ENCODE measurements at places on chromosomes 4 and X. TPM values are rescaled to one million over a fixed set of nuclear protein-coding genes. Genes with fewer than 3 reads are reported as not detected.

The GPRIN3 gene
- total RNA-seq = 0.65 TPM

The FAM13A gene
- total RNA-seq = 0.44 TPM

The NUP62CL gene
- not detected for total RNA-seq

The LRIT3 gene
- not detected for total RNA-seq

The DCHS2 gene
- 0.40 TPM for total RNA-seq

The BBS7 gene
- 7.3 TPM for total RNA-seq

The MCF2 gene
- not detected for total RNA-seq

The GBA3 gene
- total RNA-seq = not detected

The PNMA5 gene
- not detected for total RNA-seq

The ZBTB49 gene
- total RNA-seq = 2.4 TPM

The ASB9 gene
- total RNA-seq = 2.6 TPM

The MAGEB17 gene
- total RNA-seq = not detected

The ACE2 gene
- not detected for total RNA-seq

The FRAS1 gene
- total RNA-seq = 0.20 TPM

The TCEAL8 gene
- 56.3 TPM for total RNA-seq

The MAGEB10 gene
- not detected for total RNA-seq

Data from lung microvascular endothelial cell (primary cell).